GM04504 (cell line): ENCODE measurements at places on chromosomes 12 and 14.

DNA sequence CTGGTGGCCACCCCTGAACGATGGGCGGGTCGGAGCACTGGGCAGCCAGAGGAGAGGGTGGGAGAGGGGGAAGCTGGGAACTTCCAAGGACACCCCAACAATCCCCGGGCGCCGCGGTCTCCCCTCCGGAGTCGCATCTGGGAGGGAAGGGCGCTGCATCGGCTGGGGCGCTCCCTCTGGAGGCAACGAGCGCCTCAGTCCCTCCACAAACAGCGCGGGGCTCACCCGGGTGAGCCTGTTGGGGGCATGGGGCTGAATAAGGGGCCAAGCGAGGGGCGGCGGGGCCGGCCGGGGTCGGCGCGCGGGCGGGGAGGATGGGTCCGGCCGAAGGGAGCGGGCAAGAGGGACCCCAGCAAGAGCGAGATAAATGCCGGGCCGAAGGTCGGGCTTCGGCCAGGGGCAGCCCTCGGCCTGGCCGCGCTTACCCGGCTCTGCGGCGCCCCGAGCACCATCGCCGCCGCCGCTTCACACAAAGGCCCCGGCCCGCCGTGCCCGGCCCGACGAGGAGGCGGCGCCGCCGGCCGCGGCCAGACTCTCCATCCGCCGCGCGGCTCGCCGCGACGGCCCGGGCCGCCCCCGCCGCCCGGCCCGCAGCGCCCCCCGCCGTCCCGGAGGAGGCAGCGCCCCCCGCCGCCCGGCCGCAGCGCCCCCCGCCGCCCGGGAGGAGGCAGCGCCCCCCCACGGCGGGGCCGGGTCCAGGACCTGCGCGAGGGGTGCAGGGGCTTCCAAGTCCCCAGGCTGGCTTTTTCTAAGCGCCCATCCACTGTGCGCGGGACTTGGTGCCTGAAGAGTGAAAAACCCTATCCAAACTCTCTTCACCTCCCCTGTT lies at the start of gene ZBTB39:
Gene ZBTB39, minus strand, starts transcription at position 567 of the 829 bp plus-strand sequence. CDS start 1,629 bp downstream, outside the sequence.
- no peak for DNase-seq

DNA sequence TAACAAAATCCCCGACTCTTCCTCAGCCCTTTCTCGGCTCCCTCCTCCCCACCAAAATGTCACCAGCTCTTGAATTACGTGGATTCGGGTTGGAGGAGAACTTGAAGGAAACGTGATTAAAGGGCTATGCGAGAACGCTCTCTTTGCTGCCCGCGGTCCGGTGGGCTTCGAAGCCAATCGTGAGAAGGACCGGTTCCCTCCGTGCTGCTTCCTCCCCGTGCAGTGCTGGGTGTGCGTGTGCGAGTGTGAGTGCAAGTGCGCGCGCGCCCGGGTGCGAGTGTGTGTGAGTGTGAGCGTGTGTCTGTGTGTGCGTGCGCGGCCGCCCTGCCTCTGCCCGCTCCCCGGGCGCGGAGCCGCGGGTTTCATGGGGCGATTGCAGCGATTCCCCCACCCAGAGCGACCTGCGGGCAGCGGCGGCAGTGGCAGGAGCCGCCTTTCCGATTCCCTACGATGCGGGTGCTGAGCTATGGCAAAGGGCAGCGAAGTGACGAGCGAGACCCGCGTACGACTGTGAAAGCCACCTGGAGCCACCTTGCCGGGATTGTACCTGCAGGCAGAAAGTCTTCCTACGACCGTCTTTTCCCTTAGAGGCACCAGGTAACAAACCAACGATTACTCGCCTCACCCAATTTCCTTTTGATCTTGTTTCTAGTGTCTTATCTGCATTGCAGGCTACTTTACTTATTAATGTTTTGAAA lies 1.4 kb downstream of the LRFN5 start:
- DNase-seq, result no peak

- no peak for DNase-seq
Measured at GRCh38 chr12:63845726-63846125, 1.2 kb downstream of the SRGAP1 start.

- no peak for DNase-seq
Measured at GRCh38 chr14:71245659-71246361, 338.6 kb downstream of the PCNX1 start.

DNA sequence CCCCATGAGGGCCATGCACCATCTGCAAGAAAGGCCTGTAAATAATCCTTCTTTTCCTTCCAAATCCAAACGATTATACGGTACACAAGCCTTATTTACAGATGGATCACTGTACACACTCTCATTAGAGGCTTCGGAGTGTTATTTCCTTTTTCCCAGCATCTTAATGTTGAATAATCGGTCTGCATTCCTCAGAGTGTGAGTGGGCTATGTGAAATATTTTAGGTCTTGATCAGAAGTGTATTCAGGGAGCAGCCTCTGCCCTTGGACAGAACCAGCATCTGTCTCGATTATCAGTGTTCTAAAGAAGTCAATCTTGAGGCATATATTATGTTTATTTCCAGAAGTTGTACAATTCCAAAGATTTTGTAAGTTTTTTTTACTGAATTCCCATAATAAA lies 340.6 kb downstream of the SEC23A start:
- DNase-seq, result peak; percentile 18

DNA sequence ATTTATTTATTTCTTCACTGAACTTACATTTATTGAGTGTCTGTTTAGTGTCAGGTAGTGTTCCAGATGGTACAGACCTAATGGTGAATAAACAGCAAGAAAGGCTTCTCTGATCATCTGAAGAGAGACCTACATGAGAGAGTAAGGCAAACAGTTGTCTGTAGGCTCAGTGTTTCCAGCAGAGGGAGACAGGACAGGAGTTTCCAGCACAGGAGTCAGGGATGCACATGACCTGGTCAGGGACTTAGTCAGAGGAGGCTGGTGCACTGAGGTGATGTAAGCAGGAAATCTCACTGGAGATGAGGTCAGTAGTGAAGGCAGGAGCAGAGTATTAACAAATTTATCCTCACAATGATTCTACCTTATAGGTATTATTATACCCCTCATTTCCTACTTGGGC lies 233.2 kb downstream of the MDGA2 start:
- no peak for DNase-seq
